ENCODE measurements at places on chromosomes 3 and 15.

- no peak for DNase-seq
Observed at GRCh38 chr3:131370935-131371687, 10.5 kb upstream of the NUDT16 start.

DNA sequence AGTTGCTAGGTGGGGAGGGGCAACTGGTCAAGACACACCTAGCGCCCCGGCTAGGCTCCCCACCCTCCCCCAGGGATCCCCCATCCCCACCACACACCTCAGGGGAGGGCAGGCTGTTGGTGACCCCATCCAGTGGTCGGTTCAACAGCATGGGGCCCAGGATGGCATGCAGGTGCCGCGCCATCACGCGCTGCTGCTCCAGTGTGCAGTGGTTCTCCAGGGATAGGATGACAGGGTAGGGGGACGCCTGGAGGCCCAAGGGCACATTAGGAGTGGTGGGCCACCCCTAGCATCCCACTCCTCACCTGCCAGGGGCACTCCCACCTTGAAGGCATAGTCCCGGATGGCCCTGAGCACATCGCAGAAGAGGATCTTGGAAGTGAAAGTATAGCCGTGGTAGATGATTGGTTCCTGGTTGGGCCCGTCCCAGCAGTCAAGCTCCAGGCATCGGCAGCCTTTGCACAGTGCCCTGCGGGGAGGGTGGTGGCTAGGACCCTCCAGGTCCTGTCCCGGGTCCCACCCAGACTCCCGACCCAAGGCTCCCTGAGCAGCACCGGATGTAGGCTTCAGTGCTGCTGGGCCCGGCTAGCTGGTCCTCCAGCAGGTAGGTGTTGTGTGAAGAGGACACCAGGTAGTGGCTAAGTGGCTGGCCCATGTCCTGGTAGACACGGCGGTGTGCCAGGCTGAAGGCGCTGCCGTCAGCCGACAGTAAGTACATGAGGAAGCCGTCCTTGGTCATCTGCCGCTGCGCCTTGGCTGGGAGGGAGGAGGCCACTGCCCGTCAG lies 19.4 kb downstream of the VILL start:
- no peak for DNase-seq

DNA sequence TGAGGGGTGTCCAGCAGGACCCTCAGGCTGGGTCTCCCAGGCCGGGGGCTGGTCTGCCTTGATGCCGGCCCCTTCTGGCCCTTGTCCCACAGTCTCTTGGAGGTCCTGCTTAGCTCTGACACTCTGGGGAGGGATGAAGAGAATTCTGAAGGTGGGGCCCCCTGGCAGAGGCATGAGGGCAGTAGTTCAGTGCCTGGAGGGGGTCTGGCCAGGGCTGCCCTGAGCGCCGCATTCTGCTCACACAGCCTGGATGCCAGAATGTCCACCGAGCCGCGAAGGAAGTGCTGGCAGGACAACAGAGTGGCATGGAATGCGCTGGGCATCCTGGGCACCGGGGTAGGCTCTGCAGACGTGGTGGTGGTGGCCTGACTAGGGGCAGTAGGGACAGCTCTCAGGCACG lies 55.5 kb downstream of the SMAD6 start:
- no peak for DNase-seq

DNA sequence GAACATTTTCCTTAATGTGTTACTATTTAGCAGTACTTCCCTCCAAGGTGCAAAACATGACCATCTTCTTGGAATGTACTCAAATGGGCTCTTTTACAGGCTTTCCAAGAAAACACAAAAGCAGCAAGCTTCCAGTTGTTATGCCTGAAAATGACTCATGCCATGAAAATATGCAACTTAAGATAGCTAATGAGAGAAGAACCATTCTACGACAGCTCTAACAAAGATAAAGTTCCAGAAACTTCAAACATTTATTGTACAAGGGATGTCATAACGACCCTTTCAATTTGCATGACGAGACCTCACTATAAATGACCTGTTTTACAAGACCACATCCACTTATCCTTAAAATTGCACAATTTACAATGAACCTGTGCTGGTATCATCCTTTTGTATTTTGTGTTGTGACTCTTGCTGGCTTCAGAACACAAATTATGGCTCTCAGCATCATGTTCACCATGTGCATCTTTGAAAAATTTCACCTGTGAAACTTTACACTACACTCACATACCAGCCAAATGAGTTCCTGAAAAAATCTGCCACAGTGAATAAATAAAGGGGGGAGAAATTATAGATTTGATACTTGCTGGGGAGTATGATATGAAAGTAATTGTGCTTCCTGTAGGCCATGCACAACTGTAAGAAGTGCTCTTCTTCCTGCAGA lies 433.7 kb downstream of the MAGI1 start:
- no peak for DNase-seq

All from CD4-positive, alpha-beta T cell treated with Interleukin-1 beta for 1 hour (primary cell).